Activated T-helper 17 cell treated with anti-CD3 and anti-CD28 coated beads, Interleukin-2, amount 50 U/mL, for 72 hours (primary cell): ENCODE measurements at places on chromosomes 5 and 9.

GRCh38 chr9:37290366-37290939 is 132.0 kb upstream of the GRHPR start:
- ATAC-seq = peak; percentile 26

- ATAC-seq = no peak
Observed at GRCh38 chr5:137668637-137669036, 67.3 kb downstream of the KLHL3 start.

GRCh38 chr9:113737517-113738271 is 138.4 kb upstream of the ZNF618 start:
- ATAC-seq = no peak

DNA sequence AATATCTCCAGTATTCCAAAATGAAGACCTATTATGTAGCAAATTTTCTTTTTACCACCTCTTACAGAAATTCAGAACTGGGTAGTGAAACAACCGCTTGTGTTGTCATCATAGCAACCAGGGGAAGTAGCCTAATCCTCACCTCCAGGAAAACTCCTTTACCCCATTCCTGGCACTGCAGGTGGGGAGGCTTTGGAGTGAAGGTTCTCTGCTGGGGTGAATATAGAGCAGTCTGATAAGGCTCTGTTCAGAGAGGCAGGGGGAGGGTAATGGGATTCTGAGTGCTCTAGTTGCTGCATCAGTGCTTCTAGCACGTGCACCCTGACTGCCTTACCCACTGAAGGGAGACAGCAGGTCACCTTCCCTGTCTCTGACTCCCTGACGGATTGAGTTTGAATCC is 116.2 kb downstream of the MAN2A1 start:
- ATAC-seq = no peak

DNA sequence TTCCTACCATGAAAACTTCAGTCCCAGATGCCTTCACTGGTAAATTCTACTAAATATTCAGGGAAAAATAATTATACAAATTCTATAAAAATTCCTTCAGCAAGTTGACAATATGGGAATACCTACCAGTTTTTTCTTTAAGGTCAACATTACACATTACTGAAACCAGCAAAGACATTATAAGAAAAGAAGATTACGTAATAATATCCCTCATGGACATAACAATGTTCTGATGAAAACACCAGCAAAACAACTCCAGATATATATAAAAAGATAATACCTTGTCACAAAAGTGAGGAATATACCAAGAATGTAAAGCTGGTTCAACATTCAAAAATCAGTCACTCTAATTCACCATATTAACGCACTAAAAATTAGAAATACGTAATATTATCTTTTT is 507.9 kb downstream of the DMRTA1 start:
- ATAC-seq = no peak

DNA sequence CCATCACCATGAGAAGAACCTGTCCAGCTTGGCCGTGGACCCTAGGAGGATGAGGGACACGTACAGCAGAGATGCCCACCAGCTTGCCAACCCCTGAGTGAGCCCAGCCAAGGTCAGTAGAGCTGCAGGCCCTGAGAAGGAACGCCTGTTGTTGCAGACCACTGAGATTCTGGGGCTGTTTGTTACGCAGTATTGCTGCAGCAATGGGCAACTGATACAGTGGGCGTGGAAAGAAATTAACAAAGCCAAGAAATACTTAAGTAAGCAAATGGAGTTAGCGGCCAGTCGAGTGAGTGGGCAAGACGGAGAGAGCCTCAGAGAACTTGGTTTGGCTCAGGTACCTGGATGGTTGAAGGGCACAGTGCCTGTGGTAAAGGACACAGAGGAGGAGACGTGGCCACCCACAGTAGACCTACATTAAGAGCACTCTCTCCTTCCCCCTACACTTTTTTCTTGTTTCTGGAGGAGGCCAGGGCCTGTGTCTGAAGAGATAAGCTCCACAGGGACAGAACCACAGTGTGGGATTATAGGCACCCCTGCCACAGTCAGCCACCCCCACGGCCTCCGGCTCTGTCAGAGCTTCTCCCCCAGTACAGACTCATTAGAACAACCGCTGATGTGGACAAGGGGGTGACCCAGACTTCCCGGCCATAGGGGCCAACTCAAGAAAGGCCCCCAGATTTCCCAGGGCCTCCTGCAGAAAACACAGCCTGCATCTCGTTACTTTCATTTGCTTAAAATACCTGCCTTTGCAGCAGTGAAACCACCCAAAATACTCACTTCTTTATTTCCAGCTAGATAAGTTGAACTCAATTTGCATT is 40.1 kb upstream of the GRHPR start:
- no peak for ATAC-seq

GRCh38 chr5:76942581-76942980 is 10.3 kb upstream of the CRHBP start:
- ATAC-seq = peak; percentile 34
